ENCODE measurements at places on chromosomes 6 and 20.

DNA sequence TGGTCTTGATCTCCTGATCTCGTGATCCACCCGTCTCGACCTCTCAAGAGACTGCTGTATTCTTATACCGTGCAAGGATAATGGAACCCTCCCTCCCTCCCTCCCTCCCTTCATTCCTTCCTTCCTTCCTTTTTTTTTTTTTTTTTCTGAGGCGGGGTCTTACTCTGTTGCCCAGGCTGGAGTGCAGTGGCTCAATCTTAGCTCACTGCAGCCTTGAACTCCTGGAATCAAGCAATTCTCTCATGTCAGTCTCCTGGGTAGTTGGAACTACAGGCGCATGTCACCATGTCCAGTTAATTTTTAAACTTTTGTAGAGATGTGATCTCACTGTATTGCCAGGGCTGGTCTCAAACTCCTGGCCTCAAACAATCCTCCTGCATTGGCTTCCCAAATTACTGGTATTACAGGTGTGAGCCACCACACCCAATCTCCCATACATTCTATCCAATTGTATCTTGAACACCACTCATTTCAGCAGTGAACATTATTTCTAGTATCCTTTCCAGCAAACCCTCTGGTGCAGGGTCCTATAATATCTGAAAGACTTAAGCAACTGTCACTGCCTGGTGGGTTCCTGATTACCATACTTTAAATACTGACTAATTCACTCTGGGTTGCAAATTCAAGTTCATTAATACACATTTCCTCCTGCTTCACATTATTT lies 210.0 kb upstream of the ZNF217 start:
- no peak for DNase-seq

DNA sequence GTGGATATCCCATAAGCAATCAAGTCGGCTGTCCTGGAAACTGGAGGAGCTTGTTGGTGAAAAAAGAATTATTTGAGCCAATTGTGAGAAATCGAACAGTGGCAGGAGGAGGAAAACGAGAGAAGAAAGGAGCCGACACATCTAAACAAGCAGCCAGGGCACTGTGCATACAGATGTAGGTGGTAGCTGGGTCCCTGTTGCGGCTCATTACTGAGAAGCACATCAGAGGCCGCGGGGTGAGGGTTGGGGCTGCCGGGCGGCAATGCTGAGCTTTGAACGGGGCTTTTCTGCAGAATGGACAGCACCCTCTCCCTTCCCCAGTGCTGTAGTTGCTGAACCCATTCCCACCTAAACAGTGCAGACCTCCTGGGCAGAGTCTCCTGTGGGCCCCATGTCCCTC lies 4.1 kb upstream of the LEMD2 start:
- DNase-seq, result no peak

DNA sequence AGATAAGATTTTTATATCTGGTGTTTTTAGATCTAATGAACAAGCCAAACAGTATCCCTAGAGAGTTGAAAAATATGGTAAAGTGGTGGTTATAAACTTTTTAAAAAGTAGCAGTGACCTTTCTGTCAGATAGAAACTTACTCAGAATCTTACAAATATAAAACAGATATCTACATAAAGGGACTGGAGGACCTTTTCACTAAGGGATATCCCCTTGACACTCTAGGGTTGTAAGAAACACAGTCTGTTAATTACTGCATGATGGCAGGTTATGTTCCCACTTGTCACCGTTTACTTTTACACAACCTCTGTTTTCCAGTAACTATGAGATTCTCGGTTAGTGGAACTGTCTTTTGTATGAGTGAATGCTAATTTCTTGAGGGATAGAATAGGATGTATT lies 11.5 kb downstream of the CFAP206 start:
- DNase-seq, result no peak

GRCh38 chr6:106103728-106104109 lies 17.6 kb downstream of the PRDM1 start:
- peak; percentile 50 for DNase-seq

GRCh38 chr6:43885399-43886066 lies 115.5 kb downstream of the VEGFA start:
- DNase-seq, result no peak

- peak; percentile 80 for DNase-seq
These were observed 211.9 kb downstream of the HAO1 start for GRCh38 chr20:7728338-7728737.

DNA sequence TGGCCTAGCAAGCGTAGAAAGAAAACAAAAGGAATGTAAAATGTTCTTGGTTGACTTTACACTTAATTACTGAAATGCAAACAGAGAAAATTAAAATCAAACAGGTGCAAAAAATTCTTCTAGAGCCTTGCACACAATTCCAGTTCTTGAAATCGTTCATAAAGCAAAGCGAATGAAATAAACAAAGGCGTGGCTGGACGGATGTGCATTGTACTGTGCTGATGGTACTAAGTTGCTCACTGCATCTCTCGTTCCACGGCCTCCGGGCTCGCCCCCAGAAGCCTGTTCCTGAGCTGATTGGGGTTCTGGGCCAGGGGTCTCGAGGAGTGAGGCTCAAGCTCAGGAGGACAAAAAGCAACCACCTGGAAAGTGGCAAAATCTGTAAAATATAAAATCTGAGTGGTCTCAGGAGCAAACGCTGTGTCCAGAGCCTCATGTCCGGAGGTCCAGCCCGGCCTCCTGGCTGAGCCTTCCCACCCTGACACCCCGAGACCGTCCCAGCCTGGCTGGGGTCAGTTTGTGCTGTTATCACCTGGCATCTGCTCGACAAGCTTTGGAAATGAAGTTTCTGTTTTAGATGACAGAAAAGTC lies 71.3 kb downstream of the TTLL2 start:
- no peak for DNase-seq

DNA sequence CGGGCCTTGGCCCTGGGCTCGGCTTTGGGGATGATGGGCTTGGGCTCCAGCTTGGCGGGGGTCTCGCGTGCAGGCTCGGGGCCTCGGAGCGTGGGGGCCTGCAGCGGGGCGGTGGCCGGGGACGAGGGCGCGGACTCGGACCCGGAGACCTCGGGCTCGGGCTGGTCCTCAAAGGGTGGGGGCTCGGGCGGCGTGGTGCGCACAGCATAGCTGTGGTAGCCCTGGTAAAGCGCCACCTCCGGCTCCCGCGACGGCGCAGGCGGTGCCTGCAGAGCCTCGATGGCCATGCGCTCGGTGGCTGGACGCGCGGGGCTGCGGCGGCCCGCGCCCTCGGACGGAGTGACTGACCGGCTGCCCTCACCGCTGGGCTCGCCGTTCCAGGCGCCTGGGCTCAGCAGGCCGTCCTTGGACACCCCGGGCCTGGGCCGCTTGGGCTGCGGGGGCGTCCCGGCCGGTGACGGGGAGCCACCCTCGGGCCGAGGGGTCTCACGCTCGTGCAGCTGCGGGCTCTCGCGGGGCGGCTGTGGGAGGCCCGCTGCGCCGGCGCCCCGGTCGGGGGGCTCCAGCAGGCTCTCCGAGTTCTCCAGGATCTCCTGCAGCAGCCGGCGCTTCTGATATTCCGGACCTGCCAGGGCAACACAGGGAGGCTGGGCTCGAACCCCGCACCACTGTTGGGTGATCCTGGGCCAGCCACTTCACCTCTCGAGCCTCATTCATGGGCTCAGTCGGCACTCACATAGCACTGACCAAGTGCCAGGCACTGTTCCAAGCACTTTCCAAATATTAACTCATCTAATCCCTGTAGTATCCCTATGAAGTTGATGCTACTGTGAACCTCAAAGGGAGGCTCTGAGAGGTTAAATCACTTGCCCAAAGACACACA lies 71.0 kb downstream of the JPH2 start:
- DNase-seq, result no peak

DNA sequence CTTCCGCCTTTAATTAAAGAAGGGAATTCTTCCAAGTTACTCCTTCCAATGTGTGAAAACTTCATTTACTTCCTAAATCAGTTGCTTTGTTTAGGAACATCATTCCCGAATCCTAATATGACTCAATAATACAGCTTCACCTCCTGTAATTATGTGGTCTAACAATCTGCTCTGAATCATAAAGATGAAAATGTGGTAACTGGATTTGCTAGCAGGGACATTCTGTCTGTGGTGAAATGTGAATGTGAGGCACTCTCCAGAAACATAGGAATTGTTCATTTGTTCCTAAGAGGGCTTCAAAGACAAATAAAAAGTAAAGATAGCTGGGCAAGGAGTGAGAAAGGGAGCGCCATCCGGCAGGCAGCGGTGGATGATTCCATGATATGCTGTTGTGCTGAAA lies 678.1 kb downstream of the KIF16B start:
- no peak for DNase-seq

- DNase-seq, result peak; percentile 56
These were observed 13.9 kb upstream of the KLHL31 start for GRCh38 chr6:53679446-53679933.

- DNase-seq, result no peak
These were observed 85.7 kb downstream of the CDH22 start for GRCh38 chr20:46222521-46223007.

DNA sequence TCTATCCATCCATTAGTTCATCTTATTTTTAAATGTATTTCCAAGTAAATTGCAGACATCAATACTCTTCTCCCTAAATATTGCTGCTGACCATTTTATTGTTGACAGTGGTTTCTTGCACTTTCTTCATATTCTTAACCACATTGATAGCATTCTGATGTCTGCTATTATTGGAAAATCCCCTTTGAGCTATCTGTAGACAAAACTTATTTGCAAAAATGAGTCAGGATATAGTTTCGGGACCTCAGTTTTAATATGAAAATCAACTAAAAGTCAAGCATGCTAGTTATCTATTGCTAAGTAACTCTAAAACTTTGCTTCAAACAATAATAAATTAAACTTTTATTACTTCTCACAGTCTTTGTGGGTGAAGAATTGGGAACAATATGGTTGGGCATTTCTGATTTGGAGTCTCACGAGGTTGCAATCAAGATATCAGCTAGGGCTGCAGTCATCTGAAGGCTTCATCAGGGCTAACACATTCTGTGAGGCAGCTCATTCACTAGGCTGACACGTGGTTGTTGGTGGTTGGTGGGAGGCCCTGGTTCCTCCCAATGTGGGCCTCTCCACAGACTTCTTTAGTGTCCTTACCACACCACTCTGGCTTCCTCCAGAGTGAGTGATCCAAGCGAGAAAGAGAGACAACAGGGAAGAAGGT lies 32.7 kb downstream of the CD109 start:
- DNase-seq, result no peak

GRCh38 chr6:92687278-92687677 lies 732.1 kb downstream of the EPHA7 start:
- no peak for DNase-seq

- no peak for DNase-seq
These were observed 43.9 kb upstream of the RBM24 start for GRCh38 chr6:17237246-17237645.

- DNase-seq, result no peak
These were observed 43.1 kb downstream of the JPH2 start for GRCh38 chr20:44143936-44144335.

- DNase-seq, result no peak
These were observed 208.3 kb downstream of the TMEM200A start for GRCh38 chr6:130574146-130574545.

- DNase-seq, result no peak
These were observed 50.0 kb downstream of the CDH26 start for GRCh38 chr20:60008130-60008808.

DNA sequence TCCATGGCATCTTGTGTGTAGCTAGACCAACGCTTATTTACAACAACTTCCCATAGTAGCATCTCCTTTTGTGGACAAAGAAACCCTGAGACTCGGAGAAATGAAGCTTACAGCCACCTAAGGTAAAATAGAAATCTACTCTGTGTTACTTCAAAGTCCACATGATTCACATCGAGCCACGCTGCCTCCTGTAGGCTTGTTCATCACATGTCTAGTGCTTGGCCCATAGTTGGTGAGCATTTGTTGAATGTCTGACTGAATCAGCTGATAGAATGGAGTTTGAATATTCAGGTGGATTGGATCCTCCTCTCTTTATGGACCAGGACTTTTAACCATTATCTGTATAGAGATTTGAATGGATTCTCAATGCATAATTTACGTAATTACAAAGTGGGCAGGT lies 130.7 kb downstream of the CCDC170 start:
- DNase-seq, result no peak

DNA sequence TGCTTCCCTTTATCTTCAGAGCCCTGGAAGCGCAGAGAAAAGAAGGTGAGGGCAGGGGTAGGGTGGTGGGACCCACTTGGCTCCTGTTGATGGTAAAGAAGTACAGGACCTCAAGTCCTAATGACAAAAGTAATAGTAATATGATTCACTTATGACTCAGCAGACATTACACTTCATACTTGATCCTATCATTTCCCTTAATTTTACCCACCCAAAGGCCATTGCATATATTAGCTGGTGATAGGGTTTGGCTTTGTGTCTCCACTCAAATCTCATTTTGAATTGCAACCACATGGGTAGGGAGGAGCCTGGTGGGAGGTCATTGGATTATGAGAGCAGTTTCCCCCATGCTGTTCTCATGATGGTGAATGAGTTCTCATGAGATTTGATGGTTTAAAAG lies 880.7 kb downstream of the KIF16B start:
- no peak for DNase-seq

GRCh38 chr6:123529843-123530242 lies 106.9 kb downstream of the TRDN start:
- peak; percentile 50 for DNase-seq

GRCh38 chr6:144401736-144402733 lies 116.9 kb downstream of the UTRN start:
- no peak for DNase-seq

GRCh38 chr6:116072368-116072767 lies 11.7 kb upstream of the FRK start:
- peak; percentile 27 for DNase-seq

DNA sequence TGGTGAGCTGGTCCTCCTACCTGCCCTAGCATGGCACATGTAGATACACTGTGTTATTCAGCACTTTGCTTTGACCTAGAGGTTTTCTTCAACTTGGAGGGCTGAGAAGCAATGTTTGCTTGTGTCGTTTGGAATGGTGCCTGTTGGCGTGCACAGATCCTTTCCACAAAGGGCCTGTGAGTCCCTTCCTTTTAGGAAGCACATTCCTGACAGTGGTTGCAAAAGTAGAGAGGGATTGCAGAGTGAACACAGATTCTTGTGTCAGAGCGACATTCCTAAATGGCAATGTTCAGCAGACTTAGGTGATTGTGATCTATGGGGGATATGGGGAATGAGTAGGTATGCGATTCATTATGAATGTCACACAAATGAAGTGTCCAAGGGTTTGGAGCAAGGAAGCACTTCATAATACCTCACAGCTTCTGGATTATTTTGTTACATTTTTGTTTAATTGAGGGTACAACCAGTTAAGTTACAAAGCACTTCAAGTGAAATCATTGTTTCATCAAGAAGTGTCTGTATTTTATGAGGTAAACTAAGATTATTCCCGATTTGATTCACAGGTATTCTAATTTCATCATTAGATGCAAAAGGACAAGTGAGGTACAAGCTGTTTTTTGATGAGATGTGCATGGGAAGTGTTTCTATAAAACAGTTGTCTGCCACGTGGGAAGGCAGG lies 713 bp upstream of the RNF144B start:
- peak; percentile 41 for DNase-seq

Measured in epithelial cell of esophagus (primary cell).